Stimulated activated CD8-positive, alpha-beta memory T cell treated with anti-CD3 and anti-CD28 coated beads, Interleukin-12 subunit alpha, Interleukin-12 subunit beta, amount 100 ng/mL, for 1 hour (primary cell): ENCODE measurements at places on chromosomes 12 and 14.

- DNase-seq, result no peak
Measured at GRCh38 chr14:98226411-98226810, 1045.6 kb downstream of the BCL11B start.

DNA sequence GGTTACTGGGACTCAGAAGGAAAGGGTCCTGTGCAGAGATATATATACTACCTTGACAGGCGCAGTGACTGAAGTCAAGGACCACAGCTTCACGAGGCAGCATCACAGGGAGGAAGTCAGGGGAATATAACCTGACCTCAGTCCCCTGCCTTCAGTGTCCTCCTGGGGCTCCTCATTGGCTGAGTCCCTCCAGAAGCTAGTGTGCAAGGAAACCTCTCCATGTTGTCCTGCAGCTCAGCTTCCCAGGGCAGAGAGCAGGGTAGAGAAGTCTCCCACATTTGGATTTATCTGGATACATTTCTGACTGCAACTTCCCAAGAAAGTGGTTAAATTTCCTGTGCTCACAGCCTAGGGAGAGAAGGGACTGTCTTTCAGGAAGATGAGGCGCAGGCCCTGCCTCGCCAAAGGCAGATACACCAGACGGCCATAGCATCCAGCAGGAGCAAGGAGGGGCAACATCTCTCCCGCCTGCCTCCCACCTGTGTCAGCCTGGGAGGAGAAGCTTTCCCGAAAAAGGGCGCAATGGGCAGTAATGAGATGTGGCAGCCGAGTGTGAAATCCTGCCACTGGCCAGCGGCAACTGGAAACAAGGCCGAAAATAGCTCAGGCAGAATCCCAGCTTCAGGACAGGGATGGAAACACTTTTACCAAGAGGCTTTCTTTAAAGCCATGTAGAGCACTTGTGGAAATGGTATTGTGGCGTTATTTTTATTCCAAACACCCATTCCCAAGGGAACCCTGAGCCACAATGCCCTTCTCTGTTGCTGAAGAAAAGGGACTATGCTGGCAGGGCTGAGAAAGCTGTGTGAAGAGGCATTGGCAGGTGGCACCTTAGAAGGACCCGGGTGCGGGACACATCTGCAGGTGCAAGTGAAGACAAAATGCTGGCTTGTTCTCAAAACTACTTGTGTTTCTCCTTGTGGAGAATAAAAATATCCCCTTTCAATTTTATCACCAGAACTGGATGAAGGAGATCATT is 54.9 kb upstream of the HIF1A start:
- no peak for DNase-seq

GRCh38 chr12:128820723-128821432 is 2.9 kb downstream of the SLC15A4 start:
- no peak for DNase-seq

- DNase-seq, result no peak
Measured at GRCh38 chr14:31895206-31895605, 181.9 kb upstream of the ARHGAP5 start.

DNA sequence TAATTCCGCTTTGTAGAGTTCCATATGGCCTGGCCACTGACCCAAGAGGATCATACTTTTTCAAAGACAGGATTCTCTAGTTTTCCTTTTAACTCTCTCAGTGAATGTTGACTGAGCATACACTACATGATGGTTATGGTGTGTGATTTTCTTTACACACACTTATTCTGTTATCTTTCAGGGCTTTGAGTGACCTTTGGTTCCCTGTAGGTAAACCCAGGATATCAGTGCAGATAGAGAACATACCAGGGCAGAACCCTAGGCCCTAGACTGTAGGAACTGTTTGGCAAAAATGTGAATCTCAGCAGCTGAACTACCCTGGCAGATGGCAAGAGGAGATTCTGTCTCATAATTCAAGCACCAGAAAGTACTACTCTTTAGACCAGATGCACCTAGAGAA is 159.6 kb downstream of the KCNA5 start:
- DNase-seq, result no peak

- DNase-seq, result no peak
Measured at GRCh38 chr12:109877504-109878246, 2.7 kb downstream of the GLTP start.

DNA sequence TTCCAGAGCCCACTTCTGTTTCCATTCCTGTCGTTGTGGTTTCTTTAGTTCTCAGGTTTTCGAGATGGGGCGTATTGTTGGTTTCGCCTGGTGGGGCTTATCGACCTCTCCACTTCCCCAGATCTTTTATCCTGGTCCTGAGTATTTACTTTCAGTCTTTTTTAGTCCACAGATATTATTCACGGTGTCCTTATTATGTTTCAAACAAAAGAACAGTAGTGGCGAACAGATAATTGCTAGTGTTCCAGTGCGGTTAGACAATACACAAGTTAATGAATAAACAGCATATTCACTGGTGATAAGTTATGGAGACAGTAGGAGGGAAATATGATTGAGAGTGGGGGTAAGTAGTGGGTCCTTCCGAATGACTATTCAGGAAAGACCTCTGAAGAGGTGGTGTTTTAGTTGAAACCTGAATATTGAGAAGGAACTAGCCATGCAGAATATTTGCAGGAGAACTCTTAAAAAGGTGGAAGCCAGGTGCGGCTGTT is 668 bp downstream of the TMEM260 start:
- DNase-seq, result no peak

DNA sequence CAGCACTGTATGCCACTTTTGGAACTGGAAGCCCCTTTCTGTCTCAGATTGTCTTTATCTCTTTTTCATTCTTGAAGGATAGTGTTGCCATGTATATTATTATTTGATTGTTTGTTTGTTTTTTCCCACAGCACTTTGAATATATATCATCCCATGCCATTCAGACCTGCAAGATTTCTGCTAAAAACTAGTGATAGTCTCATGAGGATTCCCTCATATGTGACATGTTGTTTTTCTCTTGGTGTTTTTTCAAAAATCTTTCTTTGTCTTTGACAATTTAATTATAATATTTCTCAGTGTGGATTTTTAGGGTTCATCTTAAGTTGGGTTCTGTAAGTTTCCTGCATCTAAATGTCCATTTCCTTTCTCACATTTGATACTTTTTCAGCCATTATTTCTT is 36.8 kb upstream of the SCAF11 start:
- DNase-seq, result no peak

- no peak for DNase-seq
Measured at GRCh38 chr14:105930572-105930971, 404.2 kb downstream of the TMEM121 start.

- DNase-seq, result no peak
Measured at GRCh38 chr12:118061873-118062843, 1.2 kb upstream of the WSB2 start.

- DNase-seq, result no peak
Measured at GRCh38 chr14:64549791-64550620, at the start of gene PPP1R36. Gene PPP1R36, plus strand, starts transcription at chr14:64549961. Its CDS starts 37 bp downstream, at chr14:64549998.

GRCh38 chr12:101939856-101940265 is 62.5 kb downstream of the DRAM1 start:
- DNase-seq, result peak; percentile 32

GRCh38 chr12:71748081-71748850 is 6.4 kb upstream of the RAB21 start:
- no peak for DNase-seq

DNA sequence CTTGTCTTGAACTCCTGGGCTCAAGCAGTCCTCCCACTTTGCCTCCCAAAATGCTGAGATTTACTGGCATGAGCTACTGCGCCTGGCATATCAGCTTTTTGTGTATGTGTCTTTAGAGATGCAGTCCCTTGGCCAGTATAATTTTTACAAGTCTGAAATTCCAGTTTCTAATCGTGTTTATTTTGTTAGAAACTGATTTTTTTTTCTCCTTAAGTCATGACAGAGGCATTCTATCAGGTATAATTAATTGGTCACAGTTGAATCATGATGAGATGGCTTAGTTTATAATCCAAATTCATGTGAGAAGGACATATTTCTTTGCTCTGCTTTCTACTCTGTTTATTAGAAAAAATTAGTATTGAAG is 98.9 kb downstream of the PCNX1 start:
- no peak for DNase-seq

DNA sequence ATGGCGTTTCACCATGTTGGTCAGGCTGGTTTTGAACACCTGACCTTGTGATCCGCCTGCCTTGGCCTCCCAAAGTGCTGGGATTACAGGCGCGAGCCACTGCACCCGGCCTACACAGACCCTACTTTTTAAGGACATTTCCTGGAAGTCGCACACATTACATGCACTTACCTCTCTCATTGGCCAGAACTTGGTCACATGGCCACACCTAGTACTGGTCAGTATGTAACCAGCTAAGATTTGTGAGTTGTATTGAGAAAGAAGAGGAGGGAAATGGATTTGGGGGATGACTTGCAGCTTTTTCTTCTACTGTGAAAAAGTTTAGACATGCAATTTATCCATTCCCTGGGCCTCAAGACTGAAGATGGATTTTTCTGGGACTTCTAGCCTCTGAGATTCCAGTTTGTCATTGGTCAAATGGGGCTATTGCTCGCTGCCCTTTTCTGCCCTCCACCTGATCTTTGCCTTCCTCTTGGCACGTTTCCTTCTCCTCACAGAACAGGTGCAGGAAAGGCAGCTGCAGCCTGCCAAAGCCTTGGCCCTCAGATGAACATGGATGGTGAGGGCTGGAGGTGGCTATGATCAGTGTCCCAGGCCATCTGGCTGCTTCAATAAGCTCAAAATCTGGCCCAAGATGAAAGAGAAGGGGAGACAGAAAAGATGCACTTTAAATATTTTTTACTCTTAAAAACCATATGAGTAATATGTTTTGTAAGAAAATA is 7.1 kb upstream of the ZDHHC22 start:
- DNase-seq, result no peak

DNA sequence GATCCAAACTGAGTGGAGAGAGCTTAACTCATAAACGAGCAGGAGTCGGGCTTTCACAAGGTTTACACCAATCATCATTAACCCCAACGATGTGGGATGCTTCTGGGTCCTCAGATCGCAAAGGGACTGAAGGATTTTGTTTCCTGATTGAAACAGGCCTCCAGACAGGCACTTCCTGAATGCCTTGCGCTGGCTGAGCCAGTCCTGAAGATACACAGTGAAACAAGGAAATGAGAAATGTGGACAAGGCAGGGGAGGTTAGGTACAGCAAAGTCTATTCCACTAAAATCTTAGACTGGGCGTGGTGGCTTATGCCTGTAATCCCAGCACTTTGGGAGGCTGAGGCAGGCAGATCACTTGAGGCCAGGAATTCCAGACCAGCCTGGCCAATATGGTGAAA is 30.7 kb downstream of the RBM19 start:
- no peak for DNase-seq

DNA sequence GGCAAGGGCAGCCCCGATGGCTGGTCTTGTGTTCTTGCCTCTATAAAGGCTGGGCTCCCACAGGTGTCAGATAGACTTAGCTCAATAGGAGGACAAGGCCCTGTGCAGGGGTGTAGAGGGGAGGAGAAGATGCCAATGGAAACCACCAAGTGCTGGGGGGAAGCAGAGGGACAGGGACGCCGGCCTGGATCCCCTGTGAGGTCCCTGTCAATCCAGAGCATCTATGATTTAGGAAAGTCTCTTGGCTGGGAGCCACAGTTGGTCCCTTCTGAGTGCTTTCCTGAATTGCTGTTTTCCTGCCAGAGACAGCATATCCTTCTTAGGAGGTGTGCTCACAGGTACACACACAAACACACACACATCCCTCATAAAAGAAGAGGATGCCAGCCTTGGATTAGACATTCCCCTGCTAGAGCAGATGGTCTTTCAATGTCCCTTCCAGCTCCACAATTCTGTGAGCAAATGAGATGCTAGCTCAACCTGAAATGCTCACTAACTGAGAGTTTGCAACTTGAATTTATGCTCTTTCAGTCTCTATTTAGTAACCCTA is 62.7 kb downstream of the TTC7B start:
- no peak for DNase-seq

GRCh38 chr12:6605421-6606330 is 1.5 kb downstream of the CHD4 start:
- no peak for DNase-seq

GRCh38 chr12:131901431-131902331 is 7.3 kb downstream of the ULK1 start:
- no peak for DNase-seq

GRCh38 chr12:106287364-106287763 is 15.2 kb upstream of the TCP11L2 start:
- DNase-seq, result no peak

DNA sequence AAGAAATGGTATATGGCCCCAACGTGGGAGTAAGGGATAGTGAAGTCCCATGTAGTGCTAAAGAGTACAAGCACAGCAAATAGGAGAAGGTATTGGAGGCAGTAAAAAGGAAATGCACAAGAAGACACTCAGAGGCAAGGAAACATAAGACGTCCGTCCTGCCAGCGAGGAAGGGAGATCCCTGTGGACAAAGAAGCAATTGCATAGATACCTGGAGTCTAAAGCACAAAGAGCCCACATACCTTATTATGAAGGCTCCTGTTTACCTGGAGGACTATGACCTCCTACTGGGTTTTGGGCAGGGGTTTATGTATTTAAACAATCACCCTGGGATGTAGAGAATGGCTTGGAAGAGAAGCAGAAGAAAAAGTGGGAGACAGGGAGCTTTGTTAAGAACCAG is 341.2 kb upstream of the DCN start:
- DNase-seq, result no peak

DNA sequence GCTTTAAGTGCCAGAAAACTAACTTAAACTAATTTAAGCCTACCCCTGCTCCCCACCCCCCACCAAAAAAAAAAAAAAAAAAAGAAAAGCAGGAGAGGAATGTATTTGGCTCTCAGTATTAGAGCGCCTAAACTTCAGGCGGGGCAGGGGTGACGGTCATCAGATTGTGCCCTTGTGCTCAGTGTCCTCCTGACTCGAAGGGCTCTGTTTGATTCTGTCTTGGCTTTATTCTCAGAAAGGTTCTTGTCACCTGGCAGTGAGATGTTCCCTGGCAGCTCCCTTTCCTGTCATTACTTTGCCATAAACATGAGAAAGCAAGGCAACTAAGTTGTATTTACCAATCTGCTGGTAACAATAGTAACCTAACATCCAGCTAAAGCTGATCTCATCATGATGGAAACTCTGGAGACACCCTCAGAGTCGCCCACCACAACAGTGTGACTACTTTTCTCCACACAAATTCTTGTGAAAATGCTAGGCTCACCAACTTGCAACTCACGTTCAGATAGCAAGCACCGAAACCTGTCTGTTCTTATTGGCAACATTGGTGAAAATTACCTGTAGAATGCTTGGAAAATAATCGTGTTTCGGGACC is 39.0 kb upstream of the WNK1 start:
- no peak for DNase-seq

GRCh38 chr14:74510223-74510931 is 16.8 kb downstream of the ISCA2 start:
- no peak for DNase-seq

GRCh38 chr12:79983986-79984620 is 49.2 kb upstream of the PPP1R12A start:
- no peak for DNase-seq
